ENCODE measurements at places on chromosomes 12 and 14.

DNA sequence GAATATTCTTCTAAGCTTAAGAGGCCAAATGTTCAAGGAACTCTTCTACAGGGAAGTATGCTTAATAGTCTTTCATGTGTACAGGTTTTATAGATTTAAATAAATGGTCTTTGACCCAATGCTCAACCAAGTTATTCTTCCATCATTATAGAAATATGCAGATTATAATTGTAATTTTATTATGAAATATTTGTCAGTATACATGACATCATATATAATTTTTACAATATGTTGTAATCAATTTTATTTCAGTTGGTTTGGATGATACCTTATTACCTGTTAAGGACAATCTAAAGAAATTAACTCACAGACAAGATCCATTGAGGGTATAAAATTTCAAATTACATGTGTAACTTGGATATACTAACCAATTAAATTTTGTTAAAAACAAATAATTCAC is 1278.3 kb downstream of the SLC16A7 start:
- DNase-seq, result no peak

DNA sequence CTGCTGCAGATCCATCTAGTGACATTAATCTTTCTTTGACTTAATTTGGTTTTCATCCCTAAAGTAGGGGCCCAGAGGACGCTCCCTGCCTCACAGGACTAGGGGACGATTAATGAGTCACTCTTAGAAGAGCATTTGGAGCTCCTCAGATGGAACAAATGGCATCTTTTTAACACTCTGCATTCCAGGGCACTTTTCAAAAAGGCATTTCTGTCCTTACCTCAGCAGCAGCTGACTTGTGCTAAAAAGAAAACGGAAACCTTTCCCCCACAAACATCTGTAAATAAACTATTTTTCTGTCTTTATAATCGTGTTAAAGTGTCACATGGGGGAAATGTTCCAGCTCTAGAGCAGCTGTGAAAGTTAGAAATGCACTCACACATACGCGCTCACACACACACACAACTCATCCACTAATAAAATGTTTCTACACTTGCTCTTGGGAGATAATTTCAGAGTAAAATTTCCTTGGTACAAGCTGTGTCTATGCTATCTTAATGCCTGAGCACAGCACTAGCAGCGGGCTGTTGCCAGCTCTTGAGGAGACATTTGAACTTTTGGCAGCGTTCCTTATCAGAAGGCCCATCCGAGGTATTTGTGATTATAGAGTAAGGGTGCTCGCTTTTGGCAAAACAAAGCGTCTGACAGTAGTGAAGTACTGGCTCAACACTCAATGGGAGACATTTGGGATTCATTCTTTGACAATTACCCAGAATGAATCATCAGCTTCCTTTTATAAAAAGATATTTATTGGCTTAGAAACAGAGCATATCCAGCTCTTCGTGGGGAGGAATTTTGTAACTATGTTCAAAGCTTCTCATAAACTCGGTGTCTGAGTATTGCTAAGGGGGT is 141.3 kb downstream of the PLXNC1 start:
- peak; percentile 60 for DNase-seq

DNA sequence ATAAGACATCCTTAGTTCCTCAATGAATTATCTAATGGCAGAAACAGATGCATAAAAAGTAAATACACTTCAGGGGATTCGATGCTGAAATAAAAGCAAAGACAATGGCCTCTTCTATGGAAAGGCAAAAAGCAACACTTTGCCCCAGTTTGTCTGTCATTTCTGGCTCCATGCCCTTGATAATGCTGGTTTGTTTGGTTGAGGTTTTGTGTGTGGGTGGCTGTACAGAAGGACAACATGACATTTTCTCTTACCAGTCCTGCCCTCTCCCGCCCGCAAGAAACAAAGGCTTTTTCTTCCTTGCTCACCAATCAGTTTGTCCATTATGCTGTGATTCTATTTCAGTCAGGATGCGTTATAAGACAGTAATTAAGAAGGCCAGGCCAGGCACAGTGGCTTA is 18.1 kb upstream of the WDR89 start:
- no peak for DNase-seq

DNA sequence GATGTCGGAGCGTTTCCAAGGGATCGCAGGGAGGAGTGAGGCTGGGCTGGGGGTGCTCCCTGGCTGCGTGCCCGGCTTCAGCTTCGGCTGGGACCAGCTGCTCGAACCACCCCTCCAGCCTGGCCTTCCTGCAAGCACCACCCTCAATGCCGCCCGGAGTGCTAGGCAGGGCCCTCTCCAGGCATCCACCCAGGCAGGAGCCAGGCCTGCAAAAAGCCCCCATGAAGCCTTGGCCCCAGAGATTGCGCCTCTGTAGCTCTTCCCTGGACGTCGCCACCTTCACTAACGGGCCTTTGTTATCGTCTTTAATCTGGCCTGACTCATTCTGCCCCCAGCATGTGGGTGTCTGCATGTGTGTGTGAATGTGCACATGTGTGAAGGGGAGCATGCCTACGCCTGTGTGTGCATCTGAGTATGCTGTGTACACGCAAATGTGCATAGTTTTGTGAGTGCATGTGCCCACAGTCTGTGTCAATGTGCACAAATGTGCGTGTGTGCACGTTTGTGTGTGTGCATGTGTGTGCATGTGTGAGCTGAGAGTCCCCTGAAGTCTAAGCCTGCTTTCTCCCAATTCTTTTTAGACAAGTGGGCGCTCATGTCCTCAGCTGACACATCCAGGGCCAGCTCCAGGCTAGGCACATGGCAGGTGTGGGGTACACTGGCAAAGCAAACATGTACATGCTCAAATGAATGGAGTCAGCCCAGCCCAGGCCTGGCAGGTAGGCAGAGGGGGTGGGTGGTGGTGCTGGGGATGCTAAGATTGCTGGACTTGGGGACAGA is 195.4 kb upstream of the C14orf180 start:
- DNase-seq, result no peak

DNA sequence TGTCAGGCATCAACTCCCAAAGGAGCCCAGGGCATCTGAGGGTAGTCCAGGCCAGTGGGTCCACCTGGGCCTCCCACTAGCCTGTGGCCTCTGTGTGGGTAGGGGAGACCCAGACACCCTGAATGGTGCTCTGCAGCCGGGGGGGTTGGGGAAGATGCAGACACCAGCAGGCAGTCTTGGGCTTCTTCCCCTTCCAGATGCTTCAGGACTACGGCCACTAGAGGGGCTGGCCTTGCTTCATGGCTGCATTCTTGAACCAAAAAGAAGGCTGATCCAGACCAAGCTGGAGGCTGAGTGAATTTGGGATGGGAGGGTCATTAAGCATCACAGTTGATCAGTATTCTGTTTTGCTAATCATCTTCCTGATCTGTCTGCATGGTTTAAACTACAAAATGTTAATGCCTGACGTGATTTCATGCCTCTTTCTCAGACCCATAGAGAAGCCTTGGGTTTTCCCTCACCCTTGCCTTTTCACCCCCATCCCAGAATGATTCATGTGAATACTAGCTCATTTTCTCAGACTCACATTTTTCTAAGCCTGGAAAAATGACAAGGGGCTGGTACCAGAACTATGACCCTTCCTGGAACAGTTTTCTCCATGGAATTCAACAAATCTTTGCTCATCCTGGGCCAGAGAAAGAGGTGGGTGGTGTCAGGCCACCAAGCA is 134.2 kb downstream of the NTF3 start:
- DNase-seq, result no peak

DNA sequence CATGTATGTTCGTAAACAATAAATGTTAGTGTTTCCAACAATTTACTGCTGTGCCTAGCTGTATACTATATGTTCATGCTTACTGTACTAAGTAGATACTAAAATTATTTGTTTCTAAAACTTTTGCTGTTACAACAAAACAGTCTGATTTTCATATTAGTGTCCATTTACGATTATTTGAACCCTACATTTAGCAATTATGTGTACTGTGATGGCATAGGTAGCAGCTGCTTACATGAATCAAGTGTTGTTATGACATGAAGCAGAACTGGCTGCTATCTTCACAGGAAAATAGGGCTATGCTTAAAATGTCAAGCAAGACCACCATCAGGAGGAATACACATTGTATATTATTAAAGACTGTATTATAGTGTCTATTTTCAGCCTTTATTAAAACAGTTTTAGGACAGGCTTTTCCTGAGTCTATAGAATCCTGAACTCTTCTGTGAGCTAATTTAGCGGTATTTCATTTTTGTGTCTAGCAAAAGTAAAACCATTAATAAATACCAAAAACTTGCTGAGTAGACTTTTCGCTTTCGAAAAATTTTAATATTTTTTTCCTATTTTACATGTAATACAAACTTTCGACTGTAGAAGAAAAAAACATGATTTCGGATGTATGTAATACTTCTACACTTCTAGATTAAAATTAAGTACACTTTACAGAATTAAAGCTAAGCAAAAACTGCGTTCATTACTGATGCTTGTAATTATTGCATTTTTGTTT is 1.1 kb upstream of the WDR89 start:
- no peak for DNase-seq

- no peak for DNase-seq
Observed at GRCh38 chr14:37437490-37437889, 157.6 kb downstream of the FOXA1 start.

Data from urinary bladder (tissue), 4 donors.